CD4-positive, alpha-beta T cell treated with Interleukin-1 beta for 1 hour (primary cell): ENCODE measurements at places on chromosomes 4 and X.

- no peak for DNase-seq
These were observed 248.5 kb upstream of the CXXC4 start for GRCh38 chr4:104743215-104743653.

DNA sequence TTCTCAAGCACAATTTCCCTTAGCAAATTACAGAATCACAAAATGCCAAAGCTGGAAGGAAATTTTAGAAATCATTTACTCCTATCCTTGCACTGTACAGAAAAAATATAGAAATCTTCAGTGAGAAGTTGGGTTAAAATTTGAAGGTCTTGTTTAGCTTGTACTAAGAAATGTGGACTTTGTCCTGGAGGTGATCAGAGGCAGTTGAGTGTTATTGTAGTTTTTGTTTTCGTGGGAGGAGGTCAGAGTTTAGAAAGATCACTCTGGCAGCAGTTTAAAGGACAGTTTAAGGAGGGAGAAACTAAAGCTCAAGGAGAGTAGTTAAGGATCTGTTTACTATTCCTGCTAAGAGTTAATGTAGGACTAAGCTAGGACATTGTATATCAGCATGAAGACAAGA, 54.4 kb upstream of the CXorf51B start:
- no peak for DNase-seq

DNA sequence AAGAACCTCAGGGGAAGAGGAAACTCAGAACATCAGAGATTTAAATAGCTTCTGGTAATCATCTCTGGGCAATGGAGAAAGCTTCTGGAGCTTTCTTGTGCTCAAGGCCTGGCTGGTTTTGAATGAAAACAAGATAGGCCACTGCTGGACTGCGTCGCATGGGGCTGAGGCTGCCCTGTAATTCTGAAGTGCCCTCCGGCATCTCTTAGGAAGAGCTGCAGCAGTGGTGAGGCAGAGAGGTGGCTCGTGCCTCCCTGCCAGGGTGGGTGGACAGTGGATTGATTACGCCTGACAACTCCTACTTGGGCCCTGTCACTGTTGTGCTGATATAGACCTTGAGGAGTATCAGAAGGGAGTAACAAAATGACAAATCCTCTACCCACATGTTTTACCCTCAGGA, 279.7 kb downstream of the NR3C2 start:
- no peak for DNase-seq

DNA sequence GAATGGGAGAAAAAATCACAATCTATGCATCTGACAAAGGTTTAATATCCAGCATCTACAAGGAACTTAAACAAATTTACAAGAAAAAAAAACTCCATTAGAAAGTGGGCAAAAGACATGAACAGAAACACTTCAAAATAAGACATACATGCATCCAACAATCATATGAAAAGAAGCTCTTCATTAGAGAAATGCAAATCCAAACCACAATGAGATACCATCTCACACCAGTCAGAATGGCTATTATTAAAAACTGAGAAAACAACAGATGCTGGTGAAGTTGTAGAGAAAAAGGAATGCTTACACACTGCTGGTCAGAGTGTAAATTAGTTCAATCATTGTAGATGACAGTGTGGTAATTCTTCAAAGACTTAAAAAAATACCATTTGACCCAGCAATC, 306.0 kb upstream of the TBX22 start:
- no peak for DNase-seq

DNA sequence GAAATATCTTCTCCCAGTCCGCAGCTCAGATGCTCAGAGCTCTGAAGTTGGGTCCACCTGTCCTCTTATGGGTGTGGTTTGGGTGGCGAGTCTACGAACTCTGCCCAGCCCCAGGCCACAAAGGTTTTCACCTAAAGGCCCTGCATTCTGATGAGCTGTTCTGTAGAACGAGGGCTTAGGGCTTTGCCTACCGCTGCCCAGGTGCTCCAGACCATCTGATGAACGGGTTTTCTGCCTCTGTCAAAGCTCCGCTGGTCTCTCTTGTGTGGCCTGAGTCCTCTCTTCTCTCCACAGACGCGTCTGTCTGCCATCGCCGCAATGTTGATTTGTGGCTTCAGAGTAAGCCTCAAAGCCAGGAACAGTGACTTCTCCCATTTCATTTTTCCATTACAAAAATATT, 28.4 kb upstream of the CPLX1 start:
- no peak for DNase-seq

GRCh38 chrX:63755892-63756291, 29.1 kb downstream of the ARHGEF9 start:
- no peak for DNase-seq

GRCh38 chrX:49089553-49089952, 9.9 kb upstream of the WDR45 start:
- no peak for DNase-seq

DNA sequence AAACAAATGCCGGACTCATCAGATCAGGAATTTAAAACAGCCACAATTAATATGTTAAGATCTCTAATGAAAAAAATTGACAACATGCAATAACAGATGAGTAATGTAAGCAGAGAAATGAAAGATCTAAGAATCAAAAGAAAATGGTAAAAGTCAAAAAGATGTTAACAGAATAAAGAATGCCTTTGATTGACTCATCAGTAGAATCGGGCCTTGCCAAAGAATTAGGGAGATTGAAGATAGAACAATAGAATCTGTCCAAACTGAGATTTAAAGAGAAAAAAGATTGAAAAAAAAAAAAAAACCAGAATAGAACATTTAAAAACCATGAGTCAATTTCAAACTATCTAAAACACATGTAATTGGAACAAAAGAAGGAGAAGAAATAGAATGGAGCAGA, 25.9 kb upstream of the GUCY1A1 start:
- DNase-seq = no peak

GRCh38 chr4:42398171-42398870, 1.0 kb downstream of the SHISA3 start:
- no peak for DNase-seq

- no peak for DNase-seq
These were observed 5.8 kb downstream of the SRPX2 start for GRCh38 chrX:100649550-100650356.

DNA sequence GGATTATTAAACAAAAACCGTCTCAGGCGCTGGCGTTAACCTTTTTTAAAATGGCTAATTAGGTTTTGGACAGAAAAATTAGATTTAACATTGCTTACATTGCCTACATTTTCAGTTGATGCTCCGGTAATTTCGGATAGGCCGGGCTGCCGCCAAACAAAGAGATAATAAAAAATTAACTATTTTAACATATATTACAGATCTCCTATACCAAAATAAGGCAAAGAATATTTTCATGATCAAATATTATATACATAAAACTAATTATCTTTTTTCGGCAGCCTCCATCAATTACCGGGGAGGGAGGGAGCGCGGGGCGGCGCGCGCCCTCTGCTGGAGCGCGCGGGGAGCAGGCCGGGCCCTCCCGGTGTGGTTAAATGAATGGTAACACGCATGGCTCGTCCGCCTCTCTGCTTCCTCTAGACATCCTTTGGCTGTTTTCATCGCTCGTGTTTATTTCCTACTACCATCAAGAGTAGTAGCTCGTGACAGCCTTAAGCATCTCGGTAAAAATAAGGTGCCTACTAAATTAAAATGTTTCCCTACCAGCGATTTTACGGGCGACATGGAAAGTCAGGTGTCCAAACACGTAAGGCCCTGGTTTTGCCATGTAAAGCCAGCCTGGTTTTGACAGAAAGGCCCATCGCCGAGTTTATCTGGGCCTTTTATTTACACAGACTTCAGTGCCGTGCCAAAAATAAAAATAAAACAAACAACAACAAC, 52.4 kb upstream of the TMEM33 start:
- DNase-seq = peak; percentile 50

- DNase-seq = no peak
These were observed 203.4 kb downstream of the ZNF674 start for GRCh38 chrX:46341767-46342322.

GRCh38 chr4:86108834-86109233, 251.0 kb downstream of the MAPK10 start:
- DNase-seq = no peak

GRCh38 chrX:66676990-66677389, 38.1 kb upstream of the EDA2R start:
- DNase-seq = no peak

DNA sequence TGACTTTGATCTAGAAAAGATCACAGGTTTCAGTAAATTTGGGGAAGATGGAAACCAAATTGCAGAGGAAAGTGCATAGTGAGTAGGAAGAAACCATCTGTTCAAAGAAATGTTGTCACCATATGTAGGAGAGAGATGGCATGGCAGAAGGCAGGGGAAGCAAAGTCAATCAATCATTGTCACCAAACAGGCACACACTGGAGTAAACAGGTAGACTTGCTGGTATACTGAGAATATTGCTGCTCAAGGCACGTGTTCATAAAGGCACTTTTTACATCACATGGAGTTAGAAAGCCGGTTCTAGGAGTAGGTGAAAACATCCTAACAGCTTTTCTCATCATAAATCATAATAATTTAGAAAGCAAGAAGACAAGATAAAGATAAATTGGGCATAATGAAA, 550.5 kb upstream of the FAT1 start:
- DNase-seq = no peak

DNA sequence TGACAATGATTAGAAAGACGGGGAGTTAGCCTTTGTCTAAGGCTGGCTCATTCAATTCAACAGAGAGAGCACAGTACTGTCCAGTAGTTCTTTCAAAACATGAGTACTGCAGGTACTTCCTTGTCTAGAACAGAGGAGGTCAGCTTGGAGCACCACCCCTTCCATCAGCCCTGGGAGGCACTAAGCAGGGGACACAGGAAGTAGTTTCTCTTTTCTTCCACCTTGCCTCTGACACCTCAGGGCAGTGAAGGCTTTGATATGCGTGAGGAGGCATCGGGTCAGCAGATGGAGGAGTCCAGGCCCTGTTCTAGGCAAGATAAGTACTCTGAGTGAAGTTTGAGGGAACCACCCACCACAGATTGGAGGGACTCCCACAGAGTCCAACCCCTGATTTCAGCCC, 33.1 kb downstream of the MAGEB10 start:
- DNase-seq = no peak

DNA sequence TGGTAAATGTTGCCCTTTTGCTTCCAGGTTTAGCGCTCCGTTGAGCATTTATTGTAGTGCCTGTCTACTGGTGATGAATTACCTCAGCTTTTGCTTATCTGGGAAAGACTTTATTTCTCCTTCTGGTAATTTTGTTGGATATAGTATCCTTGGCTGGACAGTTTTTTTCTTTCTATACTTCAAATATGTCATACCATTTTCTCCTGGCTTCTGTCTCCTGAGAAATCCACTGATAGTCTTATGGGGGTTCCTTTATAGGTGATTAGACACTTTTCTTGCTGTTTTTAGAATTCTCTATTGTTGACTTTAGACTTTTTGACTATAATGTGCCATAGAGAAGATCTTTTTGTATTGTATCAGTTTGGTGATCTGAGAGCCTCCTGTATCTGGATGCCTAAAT, 73.5 kb downstream of the ARFIP1 start:
- no peak for DNase-seq

DNA sequence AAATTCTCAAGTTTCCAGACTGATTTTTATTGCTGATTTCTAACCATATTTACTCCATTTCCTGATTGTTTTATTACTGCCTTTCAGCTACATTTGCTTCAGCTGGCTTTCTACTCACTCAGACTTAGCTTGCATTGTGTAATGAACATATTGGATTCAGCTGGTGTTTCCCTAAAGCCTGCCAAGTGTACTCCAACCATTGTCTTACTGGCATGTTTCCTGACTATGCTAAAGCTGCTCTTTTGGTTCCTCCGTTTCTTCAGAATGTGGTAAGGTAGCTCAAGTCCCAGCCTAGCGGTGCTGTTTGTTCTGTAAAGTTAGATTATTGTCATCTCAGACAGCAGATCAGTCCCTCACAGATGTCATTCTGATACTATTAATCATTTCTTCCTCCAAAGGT, 53.1 kb upstream of the GLRA2 start:
- DNase-seq = no peak

GRCh38 chrX:581720-582298, 48.8 kb upstream of the SHOX start:
- DNase-seq = no peak
